Left forelimb (tissue), 1 donor: ENCODE measurements at places on chromosomes 11 and 22.

GRCh38 chr11:1598816-1599215 is 722 bp upstream of the KRTAP5-2 start:
- no peak for DNase-seq

GRCh38 chr11:95100856-95101507 is 11.3 kb downstream of the ENDOD1 start:
- no peak for DNase-seq

GRCh38 chr11:57480409-57481137 is 20.2 kb downstream of the RTN4RL2 start:
- no peak for DNase-seq

- DNase-seq: no peak
Measured at GRCh38 chr22:35480627-35481550, 59.7 kb upstream of the RASD2 start.

DNA sequence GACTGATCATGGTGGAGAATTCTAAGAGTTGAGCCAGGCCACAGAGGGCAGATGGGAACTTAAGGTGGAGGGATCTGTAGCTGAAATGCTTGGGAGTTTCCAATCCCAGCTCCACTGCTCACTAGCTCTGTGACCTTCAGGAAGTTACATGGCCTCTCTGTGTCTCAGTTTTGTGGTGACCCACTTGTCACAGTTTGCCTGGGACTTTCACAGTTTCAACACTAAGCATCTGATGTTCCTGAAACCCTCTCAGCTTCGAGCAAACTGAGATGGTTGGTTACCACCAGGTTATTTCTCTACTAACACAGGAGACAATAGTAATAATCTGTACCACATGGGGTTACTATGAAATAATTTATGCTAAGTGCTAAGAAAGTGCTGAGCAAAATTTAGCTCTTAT is 505.3 kb downstream of the OPCML start:
- no peak for DNase-seq

- DNase-seq: no peak
Measured at GRCh38 chr22:38608992-38609750, 39.2 kb upstream of the DMC1 start.

- no peak for DNase-seq
Measured at GRCh38 chr11:78239781-78240180, 51.1 kb downstream of the USP35 start.

- no peak for DNase-seq
Measured at GRCh38 chr11:112826026-112826425, 135.2 kb upstream of the NCAM1 start.

DNA sequence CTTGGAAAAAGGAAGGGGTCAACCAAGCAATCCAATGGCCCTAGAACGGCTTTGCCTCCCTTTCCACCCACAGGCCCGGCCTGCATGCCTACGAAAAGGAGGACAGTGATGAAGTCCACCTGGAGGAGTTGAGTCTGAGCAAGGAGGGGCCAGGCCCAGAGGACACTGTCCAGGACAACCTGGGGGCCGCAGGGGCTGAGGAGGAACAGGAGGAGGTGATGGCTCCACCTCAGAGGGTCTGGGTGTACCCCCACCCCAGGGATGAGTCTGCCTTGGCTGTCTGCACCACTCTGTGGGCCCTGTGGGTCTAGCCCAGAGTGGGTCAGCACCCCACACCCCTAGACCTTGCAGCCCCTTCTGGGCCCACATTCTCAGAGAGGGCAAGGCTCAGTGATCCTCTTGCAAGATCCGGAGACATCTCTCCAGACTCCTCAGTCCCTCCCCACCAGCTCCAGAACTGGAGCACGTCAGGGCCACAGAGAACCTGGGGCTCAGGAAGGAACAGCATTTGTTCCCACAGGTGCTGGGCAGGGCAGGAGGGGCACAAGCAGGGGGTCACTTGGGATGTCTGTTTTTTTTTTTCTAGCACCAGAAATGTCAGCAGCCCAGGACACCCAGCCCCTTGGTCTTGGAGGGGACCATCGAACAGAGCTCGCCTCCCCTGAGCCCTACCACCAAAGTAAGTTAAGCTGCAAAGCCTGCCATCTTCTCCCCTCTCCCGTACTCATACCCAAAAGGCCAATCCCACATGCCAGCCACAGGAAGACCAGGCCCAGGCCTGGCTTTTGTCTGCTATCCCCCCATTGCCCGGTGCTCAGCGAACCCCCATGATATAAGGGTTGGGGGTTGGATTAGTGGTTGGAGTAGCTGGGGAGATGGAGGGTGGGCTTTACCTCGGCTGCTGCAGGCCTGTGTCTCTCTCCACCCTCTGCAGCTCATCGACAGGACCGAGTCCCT is 8.1 kb downstream of the PRR33 start:
- DNase-seq: peak; percentile 63

DNA sequence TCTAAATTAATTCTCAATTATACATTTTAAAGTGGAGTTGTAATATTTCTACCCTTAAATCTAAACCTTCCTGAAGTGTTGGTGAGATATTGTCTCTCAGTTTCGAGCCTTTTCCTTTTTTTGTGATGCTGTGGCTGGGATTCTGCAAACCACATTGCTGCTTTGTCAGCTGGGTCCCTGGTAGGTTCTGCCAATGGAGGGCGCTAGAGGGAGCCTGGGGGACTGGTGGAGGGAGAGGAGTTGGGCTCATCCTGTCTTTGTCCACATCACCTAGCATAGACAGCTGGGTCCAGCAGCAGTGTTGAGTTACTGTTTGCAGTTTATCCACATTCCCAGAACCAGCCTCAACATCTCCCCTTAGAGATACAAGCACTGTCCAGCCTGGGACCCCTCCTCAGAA is 41.0 kb downstream of the TRAF6 start:
- no peak for DNase-seq

DNA sequence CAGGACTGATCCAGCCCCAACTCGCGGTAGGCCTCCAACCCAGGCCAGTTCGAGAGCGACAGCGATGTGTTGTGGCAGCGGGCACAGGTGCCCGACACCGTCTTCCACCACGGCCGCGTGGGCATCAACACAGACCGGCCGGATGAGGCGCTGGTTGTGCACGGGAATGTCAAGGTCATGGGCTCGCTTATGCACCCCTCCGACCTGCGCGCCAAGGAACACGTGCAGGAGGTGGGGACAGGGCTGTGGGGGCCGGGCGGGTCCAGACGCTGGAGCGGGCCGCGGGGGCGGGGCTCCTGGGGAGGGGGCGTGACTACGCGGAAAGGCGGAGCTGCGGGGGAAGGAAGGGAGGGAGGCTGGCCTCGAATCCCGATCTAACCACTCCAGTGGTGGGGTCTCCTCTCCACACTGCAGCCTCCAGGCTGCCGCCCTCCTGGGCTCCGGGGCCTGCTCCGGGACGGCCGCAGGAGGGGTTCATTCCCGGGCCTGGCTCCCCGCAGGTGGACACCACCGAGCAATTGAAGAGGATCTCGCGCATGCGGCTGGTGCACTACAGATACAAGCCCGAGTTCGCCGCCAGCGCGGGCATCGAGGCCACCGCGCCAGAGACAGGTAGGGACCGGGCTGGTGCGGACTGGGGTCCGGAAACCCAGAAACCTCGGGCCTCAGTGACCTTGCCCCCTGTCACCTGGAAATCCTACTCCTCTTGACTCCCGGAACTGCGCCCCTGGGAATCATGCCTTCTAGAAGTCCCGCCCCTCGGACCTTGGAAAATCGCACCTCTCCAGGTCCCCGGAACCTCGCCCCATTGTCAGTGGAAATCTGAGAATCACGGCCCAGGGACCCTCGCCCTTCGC is 14.9 kb downstream of the TMEM258 start:
- no peak for DNase-seq

GRCh38 chr11:129281471-129282415 is 89.6 kb upstream of the ARHGAP32 start:
- no peak for DNase-seq

GRCh38 chr11:1047595-1048156 is 11.2 kb upstream of the MUC6 start:
- no peak for DNase-seq

GRCh38 chr11:8581300-8581699 is 12.7 kb downstream of the STK33 start:
- DNase-seq: no peak

DNA sequence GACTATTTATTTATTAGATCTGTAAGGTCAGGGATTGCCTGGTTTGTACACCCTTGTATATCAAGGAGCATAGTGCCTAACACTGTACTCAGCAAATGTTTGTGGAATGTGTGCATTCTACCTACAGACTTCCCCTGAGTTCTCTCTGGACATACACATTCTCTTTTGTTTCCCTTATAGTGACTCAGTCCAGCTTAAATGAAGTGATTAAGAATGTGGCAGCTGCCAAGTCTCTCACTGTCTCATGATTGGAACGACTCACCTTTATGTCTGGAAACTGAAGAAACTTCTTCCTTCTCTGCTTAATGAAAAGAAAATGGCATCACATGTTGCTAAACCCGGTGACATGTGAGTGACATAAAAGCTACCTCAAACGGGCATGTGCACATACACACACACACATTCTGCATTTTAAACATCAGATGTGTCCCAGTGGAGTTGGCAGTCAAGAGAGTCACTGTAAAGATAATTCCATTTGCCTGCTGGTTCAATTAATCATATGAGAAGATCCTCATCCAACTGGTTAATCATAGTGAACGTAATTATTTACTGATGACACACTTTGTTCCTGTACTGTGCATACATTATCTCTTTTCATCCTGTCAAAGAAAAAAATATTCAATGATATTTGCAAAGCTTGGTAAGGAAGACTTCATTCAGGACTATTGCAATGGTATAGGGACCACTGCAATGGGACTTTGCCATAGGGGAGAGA is 42.8 kb downstream of the GLYAT start:
- no peak for DNase-seq
